ENCODE measurements at places on chromosomes 16 and 17.

GRCh38 chr17:36623281-36623680 lies 21.9 kb downstream of the MRM1 start:
- no peak for DNase-seq

DNA sequence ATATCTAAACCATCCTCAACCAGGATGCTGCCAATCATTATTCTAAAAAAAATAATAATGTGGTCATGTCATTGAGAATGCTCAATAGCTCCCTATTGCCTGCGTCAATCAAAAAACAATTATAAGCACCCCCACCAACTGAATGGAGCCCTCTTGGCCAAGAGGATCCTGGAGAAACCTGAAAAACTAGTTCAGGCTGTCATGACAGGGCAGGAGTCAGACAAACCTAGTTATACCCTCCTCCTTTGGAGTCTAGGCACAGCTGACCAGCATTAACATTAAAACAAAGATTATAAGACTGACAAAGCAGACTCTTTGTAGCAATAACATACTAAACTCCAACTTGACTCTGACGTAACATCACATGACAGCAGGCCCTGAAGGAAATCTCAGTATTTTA lies 119.2 kb upstream of the CCL2 start:
- DNase-seq, result no peak

- no peak for DNase-seq
Observed at GRCh38 chr16:53291757-53292392, 142.4 kb upstream of the RBL2 start.

- DNase-seq, result no peak
Observed at GRCh38 chr17:82110298-82110697, 12.3 kb upstream of the FASN start.

DNA sequence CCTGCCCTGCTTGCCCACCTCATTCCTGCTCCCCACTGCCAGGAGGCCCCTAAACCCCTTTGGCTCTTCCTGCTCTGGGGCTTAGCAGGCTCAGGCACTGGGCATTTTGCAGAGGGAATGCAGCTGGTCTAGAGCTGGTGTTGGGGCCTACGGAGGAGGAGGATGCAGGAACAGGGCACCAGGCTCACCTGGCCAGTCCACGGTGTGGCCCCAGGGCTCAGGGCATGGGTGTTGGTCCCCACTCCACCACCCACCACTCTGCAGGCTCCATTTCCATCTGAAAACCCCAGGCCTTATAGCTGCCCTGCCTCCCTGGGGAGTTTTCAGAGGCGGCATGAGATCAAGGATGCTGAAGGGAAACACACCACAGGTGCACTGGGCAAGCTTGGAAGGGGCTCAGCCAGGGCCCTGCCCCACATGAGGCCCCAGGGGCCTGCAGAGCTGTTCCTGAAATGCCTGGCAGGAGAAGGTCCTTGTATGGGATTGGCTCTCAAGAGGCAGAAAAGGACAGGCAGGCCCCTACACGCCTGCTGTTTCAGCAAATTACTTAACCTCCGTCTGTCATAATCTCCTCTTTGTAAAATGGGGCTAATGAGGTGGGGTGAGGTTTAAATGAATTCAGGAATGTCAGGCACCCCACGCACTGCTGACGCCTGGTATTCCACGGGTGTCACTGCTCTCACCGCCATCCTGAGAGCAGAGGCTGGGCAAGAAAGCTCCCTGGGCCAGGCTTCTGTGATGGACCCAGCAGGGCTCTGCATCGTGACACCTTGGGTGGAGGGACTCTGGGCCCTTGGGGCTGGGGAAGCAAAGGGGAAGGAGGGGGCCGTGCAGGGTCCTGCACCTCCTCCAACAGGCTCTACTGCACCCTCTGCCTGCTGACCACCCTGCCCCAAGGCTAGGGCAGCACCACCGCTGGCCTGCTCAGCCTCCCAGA lies 9.3 kb downstream of the SLC47A2 start:
- no peak for DNase-seq

Measured in stimulated activated effector memory CD8-positive, alpha-beta T cell treated with anti-CD3 and anti-CD28 coated beads, Interleukin-12 subunit alpha, Interleukin-12 subunit beta, amount 100 ng/mL, for 72 hours (primary cell).